ENCODE measurements at places on chromosomes 5 and 9.

DNA sequence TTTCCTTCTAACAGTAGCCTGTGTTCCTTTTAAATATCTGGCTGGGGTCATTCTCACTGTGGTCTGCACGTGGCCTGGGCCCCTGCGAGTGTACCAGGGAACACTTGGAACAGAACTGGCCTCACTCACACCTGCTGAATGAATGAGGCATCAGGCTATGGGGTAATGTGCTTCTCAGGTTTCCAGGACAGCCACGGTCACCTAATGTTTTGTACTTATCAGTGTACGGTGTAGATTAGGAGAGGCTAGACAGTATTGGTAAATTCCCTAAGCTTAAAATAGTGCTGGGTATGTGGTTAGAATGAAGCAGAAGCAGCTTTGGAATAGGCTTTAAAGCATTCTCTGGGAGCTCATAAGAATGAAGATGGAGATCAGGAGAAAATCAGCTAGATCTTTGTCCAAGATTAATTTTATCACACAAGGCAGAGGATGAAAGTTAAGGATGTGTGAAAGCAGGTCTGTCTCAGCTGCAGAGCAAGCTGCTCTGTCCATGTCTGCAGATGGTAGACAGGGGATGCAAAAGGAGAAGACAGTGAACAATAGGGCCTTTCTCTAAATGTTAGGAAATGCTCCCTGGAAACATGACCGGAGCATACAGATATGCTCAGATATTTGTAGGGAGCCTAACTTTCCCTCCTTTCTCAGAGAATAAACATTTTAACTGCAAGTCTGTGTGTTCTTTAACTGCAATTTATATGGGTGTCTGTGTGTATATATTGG, 267.5 kb downstream of the NR3C1 start:
- no peak for DNase-seq

GRCh38 chr5:40017135-40017534, 592.4 kb upstream of the DAB2 start:
- no peak for DNase-seq

- DNase-seq: no peak
These were observed 377.8 kb upstream of the IRX2 start for GRCh38 chr5:3129252-3129651.

- no peak for DNase-seq
These were observed 18.6 kb downstream of the IRF1 start for GRCh38 chr5:132471944-132472343.

- DNase-seq: no peak
These were observed 16.8 kb downstream of the ALDOB start for GRCh38 chr9:101418518-101419430.

DNA sequence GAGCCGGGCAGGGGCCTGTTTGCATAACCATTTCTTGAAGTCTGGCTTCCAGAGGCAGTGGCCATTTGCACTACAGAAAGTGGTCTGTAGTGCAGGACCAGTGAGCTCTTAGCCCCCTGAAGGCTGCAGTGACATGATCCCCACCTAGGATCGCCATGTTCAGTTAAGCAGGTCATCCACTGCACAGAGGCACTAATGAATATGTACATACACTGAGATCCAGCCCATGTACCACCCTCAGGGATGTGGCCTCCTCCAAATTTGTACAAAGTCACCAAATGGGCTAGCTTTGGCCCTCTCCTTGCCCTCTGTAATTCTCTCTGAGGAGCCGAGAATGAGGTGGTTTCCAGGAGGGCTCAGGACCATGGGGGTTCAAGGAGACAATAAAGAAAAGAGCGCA, 8.3 kb upstream of the SUSD3 start:
- DNase-seq: no peak

- DNase-seq: no peak
These were observed 269.9 kb downstream of the FANCC start for GRCh38 chr9:95047452-95048224.

DNA sequence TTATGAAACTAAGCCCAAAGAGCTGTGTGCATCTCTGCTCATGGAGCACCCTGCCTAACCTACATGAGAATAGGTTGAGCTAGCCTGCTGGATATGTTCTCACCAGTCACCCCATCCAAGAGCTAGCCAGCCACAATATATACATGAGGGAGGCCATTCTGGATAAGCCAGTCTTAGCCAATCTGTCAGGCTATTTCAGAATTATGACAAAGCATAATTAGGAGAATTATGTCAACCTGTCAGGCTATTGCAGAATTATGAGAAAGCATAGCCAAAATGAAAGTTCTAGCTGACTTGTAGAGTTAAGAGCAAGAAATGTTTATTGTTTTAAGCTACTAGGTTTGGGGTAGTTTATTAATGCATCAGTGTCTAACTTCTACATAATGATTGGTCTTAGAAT, 189.8 kb downstream of the WDR70 start:
- DNase-seq: no peak

- DNase-seq: no peak
These were observed 55.2 kb upstream of the AFAP1L1 start for GRCh38 chr5:149216496-149216895.

GRCh38 chr9:91291866-91292265, 69.9 kb downstream of the AUH start:
- no peak for DNase-seq

DNA sequence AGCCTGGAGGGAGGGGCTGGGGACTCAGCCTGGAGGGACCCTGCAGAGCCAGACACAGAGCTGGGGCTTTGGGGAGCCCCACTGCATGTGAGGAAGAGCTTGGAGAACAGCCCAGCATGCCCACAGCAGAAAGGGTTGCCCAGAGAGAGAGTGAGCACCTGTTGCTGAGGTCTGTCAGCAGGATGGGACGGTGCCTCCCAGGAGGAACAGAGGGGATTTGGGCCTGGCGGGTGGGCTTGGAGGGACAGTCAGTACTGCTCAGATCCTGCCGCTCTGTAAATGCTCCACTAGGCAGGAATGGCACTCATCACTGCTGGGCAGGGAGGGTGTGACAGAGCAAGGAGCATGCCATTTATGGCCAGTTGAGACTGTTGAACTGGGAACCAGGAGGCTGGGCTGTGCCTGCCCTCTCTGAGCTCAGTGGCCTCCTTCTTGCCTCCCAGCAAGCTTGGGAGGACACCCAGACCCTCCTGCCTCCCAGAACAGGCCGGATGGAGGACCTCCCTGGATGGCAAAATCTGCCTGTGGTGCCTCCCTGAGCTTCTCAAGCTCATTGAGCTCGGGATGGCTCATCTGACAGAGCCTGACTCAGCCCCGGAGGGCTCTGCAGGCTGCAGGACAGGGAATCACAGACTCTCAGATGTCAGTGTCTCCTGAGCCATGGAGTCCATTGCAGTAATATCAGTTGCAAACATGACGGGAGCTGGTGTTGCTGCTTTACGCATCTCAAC, 786 bp upstream of the HRCT1 start:
- no peak for DNase-seq

GRCh38 chr9:34518110-34518616, 4.6 kb downstream of the ENHO start:
- no peak for DNase-seq

- no peak for DNase-seq
These were observed 364.1 kb downstream of the BRINP1 start for GRCh38 chr9:119005162-119005561.

DNA sequence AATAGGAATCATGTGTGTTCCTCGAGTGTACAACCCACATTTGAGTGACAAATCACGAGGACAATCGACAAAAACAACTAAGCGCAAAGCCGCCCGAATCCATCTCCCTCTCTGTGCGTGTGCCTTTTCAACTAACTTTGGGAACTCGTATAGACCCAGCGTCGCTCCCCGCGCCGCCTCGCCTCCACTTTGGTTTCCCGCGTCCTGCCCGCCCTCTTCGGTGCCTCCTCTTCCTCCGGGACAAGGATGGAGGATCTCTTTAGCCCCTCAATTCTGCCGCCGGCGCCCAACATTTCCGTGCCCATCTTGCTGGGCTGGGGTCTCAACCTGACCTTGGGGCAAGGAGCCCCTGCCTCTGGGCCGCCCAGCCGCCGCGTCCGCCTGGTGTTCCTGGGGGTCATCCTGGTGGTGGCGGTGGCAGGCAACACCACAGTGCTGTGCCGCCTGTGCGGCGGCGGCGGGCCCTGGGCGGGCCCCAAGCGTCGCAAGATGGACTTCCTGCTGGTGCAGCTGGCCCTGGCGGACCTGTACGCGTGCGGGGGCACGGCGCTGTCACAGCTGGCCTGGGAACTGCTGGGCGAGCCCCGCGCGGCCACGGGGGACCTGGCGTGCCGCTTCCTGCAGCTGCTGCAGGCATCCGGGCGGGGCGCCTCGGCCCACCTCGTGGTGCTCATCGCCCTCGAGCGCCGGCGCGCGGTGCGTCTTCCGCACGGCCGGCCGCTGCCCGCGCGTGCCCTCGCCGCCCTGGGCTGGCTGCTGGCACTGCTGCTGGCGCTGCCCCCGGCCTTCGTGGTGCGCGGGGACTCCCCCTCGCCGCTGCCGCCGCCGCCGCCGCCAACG, at the start of gene GPR150:
Gene GPR150, plus strand, starts transcription at position 58 of the 840 bp plus-strand sequence. Its CDS starts 189 bp downstream, at position 247.
- no peak for DNase-seq

DNA sequence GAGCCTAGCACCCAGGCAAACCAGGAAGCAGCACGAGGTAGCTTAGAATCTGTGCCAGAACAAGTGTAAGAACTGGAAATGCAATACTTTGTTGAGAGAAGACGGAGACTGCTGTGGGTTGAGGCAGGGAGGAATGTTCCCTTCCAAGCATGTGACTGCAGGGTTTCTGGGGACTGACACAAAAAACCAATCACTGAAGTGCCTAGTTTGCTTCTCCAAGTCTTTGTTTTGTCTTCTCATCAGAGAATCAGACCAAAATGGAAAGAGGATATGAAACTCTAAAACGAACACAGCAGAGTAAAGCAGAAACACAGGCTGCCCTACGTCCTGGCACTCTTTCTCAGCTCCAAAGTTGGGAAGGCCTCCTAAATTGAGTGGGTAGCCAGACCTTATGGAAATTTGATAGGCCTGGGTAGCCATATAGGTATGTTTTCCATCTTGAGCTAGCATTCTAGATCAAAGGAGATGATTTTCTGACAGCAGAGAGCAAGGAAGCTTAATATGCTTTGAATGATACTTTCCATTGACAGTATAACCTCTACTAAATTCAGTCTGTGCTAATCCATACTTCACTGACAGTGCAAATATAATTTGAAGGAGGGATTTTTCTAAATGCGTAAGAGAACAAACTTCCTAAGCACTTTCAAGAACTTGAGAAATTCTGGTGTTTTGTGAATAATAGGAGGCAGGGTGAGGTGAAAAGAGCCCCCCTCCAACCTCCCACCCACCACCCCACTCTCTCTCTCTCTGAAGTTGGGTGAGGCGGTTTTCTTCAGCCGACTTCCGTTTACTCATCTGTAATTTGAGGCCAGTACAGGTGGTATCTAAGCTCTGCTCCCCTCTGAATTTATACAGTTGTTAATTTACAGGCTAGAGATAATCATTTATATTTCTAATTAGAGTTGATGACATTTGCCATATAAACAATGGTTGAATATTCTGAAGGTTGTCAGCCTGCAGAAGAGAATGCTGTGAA, 5.5 kb downstream of the ADRB2 start:
- no peak for DNase-seq

- DNase-seq: no peak
These were observed 4.8 kb upstream of the GFI1B start for GRCh38 chr9:132973713-132974112.

DNA sequence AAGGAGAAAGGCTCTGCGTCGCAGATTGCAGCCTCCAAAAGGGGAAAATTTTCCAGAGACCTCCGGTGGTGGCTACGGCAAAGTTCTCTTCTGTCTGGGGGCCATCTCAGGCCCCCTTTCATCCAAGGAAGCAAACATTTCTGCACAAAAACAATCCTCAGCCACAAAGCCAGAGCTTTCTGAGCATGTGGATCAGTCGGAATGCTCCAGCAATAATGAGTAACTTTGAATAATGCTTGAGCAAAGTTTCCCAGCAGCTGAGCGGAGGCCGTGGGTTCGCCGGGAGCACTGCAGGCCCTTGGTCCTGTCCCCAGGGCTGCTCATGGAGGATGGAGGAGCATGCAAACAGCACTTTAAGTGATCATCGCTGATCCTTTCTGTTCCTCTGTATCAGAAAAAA, 60.2 kb upstream of the UNC5A start:
- no peak for DNase-seq

DNA sequence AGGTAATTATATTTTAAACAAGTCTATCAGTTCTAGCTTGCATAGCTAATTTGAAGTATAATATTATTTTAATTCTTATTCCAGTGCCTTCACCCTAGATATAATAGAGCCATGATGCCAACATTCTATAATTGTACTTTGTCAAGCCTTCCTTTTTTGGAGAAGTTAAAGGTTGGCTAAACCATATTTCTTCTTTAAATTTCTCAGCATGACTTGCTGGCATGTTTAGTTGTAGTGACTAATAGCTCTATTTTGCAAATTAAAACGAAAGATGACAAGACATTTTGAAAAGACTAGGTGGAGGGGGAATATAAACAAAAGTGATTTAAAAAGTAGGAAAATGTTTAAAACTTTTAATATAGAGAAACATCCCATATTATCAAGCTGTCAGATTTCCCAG, 400.7 kb downstream of the PSAT1 start:
- no peak for DNase-seq

- no peak for DNase-seq
These were observed 62.4 kb downstream of the KIAA1958 start for GRCh38 chr9:112548836-112549595.

- DNase-seq: no peak
These were observed 1.1 kb upstream of the NTRK2 start for GRCh38 chr9:84668196-84669012.

GRCh38 chr5:161846746-161847145, 1.2 kb upstream of the GABRA1 start:
- no peak for DNase-seq

DNA sequence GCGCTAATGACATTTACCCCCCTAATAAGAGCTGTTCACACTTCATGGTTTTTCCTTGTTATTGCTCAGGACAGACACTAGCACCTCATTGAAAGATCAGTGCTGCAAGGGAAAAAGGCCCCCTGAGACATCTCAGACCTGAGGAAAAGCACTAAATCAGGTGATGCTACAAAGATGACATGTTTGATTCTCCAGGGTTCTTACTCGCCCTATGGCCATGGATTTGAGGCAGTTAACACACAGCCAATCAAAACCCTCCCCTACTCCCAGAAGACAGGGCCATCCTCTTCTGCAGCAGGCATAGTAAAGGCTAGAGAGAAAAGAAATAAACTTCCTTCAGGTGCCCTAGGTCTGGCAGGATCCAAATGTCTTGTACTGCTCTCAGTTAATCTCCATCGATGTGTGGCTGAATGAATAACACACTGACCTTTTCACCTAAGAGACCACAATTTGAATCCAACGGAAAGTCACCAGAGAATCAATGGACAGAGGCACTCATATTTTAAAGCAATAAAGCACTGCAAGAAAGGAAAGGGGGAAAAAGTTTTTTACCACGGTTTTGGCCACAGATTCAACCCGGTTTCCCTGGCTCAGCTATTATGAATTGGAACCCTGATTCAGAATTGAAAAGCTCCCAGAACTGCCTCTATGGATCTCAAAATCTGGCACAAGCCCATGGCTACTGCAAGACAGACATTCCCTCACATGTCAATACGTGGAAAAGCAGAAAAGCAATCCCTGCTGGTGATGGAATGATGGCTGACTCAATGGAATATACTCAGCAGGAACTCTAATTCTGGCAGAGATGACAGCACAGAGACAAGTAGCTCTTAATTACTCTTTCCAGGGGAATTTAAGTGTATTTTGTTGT, 329.5 kb downstream of the BNC2 start:
- no peak for DNase-seq

- no peak for DNase-seq
These were observed 2.5 kb upstream of the QSOX2 start for GRCh38 chr9:136247947-136248637.

- DNase-seq: no peak
These were observed 310.6 kb downstream of the DIRAS2 start for GRCh38 chr9:90331826-90332575.
